Neural progenitor cell (in vitro differentiated cells): ENCODE measurements at places on chromosomes 5 and 9. TPM values are rescaled to one million over a fixed set of nuclear protein-coding genes. Genes with fewer than 3 reads are reported as not detected.

RASGRF2 gene
- total RNA-seq, result 0.15 and 0.40 TPM in 2 replicates

FLT4 gene
- 2.3 and 13.9 TPM in 2 replicates for total RNA-seq

DRD1 gene
- 0.09 TPM in 1 of 2 replicates, not detected in the other for total RNA-seq

FOXI1 gene
- 0.09 TPM in 1 of 2 replicates, not detected in the other for total RNA-seq

COL5A1 gene
- 6.1 and 14.2 TPM in 2 replicates for total RNA-seq

STPG3 gene
- not detected in 2 replicates for total RNA-seq

KIF20A gene
- total RNA-seq, result 128 and 158 TPM in 2 replicates

ADGRD2 gene
- total RNA-seq, result 0.13 and 0.43 TPM in 2 replicates

PCDHGA6 gene
- total RNA-seq, result 0.77 and 1.4 TPM in 2 replicates

SUB1 gene
- total RNA-seq, result 324 and 789 TPM in 2 replicates

DNA sequence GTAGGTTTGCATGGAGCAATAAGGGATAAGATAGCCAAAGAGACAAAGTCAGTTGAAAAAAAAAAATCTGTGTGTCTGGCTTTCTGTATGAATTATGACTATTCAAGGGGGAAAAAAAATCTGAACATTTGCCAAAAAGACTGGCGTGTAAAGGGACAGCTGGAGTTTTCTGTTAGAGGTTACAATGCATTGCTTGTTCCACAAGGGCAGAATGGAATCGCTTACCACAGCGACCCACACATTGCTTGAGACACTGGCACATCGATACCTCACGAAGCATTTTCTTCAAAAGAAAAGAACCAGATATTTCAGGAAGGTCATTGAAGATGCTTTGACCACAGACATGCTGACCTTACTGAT, 327.8 kb downstream of the TMEM167A start:
- H3K36me3 ChIP-seq, result peaks cover 3% of the 10 kb centered on the region
- no peak overlapping the region for H3K27ac ChIP-seq

DNA sequence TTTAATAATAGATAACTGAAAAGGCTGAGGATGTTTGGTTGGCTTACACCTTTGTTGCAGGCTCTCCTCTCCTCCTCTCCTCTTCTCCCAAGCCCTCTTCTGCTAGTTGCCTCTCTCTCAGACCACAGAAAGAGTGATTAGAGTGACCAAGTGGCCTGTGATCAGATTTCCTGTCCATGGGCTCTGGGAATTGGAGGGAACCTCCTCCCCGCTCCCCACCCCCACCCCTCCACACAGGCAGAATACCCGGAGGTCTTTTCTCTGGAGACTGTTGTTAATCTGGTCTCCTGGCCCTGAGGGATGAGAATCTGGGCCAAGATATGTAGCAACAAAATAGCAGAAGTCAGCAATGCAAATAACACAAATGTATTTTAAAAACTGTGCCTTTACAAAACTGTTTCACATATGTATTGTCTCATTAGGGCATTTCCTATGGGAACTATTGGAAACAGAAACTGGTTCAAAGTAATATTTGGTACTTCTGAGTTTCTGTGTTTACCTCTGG, 361.3 kb downstream of the NR2F1-AS1 start:
- peak overlapping the region; percentile 36 for H3K27ac ChIP-seq
- peak; percentile 30 for DNase-seq
- H3K36me3 ChIP-seq, result no peaks in the 10 kb centered on the region
- H3K4me1 ChIP-seq, result peaks cover 19% of the 10 kb centered on the region
- no peak overlapping the region for H3K4me3 ChIP-seq
- H3K27me3 ChIP-seq, result no peaks in the 10 kb centered on the region

- H3K27ac ChIP-seq, result no peak overlapping the region
- DNase-seq, result no peak
- peaks cover 8% of the 10 kb centered on the region for H3K4me1 ChIP-seq
- no peaks in the 10 kb centered on the region for H3K27me3 ChIP-seq
- no peaks in the 10 kb centered on the region for H3K36me3 ChIP-seq
- no peak overlapping the region for H3K4me3 ChIP-seq
Measured at GRCh38 chr5:99059685-99060084, 130.9 kb upstream of the CHD1 start.

GRCh38 chr9:117368684-117369230, 46.1 kb downstream of the ASTN2 start:
- no peak for DNase-seq
- H3K4me1 ChIP-seq, result peaks cover 20% of the 10 kb centered on the region
- no peaks in the 10 kb centered on the region for H3K27me3 ChIP-seq
- H3K4me3 ChIP-seq, result no peak overlapping the region

GRCh38 chr5:171601266-171601881, 181.9 kb downstream of the FGF18 start:
- no peaks in the 10 kb centered on the region for H3K36me3 ChIP-seq
- H3K27me3 ChIP-seq, result no peaks in the 10 kb centered on the region
- DNase-seq, result no peak
- no peak overlapping the region for H3K4me3 ChIP-seq
- no peaks in the 10 kb centered on the region for H3K4me1 ChIP-seq

GRCh38 chr5:14729448-14730385, 65.2 kb downstream of the OTULIN start:
- H3K4me3 ChIP-seq, result no peak overlapping the region
- H3K27ac ChIP-seq, result no peak overlapping the region
- H3K4me1 ChIP-seq, result peaks cover 28% of the 10 kb centered on the region
- DNase-seq, result peak; percentile 61
- H3K36me3 ChIP-seq, result no peaks in the 10 kb centered on the region
- no peaks in the 10 kb centered on the region for H3K27me3 ChIP-seq

- DNase-seq, result peak; percentile 19
- H3K36me3 ChIP-seq, result no peaks in the 10 kb centered on the region
- no peak overlapping the region for H3K27ac ChIP-seq
- H3K4me1 ChIP-seq, result no peaks in the 10 kb centered on the region
- H3K27me3 ChIP-seq, result no peaks in the 10 kb centered on the region
- no peak overlapping the region for H3K4me3 ChIP-seq
Measured at GRCh38 chr5:172044631-172045314, 38.3 kb upstream of the FBXW11 start.

DNA sequence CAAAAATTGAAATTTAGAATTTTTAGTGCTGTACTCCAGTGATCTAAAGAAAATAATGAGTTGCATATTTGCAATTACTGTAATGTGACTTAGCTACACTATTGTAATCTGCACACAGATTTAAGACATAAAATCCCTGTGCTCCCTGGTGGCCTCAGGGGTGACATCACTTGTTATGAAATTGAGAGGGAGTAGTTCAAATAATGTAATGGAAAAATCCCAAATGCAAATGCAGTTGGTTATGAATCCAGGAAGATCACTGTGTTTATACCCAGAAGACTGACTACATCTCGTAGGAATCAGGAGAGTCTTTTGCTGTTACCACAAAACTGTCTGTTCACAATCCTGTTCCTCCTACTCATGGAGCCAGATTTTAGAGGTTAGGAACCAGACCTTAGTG, 178.7 kb upstream of the FBXL17 start:
- DNase-seq, result no peak
- H3K36me3 ChIP-seq, result no peaks in the 10 kb centered on the region
- no peaks in the 10 kb centered on the region for H3K27me3 ChIP-seq
- H3K27ac ChIP-seq, result no peak overlapping the region
- no peak overlapping the region for H3K4me3 ChIP-seq
- no peaks in the 10 kb centered on the region for H3K4me1 ChIP-seq

- H3K36me3 ChIP-seq, result peaks cover 7% of the 10 kb centered on the region
- H3K4me1 ChIP-seq, result no peaks in the 10 kb centered on the region
- DNase-seq, result peak; percentile 27
- no peak overlapping the region for H3K27ac ChIP-seq
- H3K4me3 ChIP-seq, result no peak overlapping the region
- no peaks in the 10 kb centered on the region for H3K27me3 ChIP-seq
Measured at GRCh38 chr5:41748631-41749030, 121.6 kb downstream of the OXCT1 start.

DNA sequence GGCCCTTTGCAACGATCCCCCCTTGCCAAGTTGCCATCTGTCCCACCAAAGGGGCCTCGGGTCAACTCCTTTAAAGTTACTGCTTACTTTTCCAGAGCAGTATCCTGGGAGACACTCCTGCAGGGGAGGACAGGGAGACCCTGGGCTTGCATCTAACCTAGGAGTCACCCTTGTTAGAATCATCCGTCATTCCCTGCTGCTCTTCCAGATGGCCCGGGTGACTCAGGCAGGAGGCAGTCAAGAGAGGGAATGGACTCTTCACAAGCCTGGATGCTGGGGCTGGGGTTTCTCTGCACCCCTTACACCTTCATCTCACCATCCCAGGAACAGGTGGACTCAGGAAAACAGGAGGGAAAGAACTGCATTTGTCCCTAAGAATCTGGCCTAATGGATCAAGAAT, 175.6 kb downstream of the GABBR2 start:
- H3K27me3 ChIP-seq, result no peaks in the 10 kb centered on the region
- DNase-seq, result no peak
- no peaks in the 10 kb centered on the region for H3K4me1 ChIP-seq
- H3K4me3 ChIP-seq, result no peak overlapping the region
- no peaks in the 10 kb centered on the region for H3K36me3 ChIP-seq

- no peaks in the 10 kb centered on the region for H3K27me3 ChIP-seq
- no peaks in the 10 kb centered on the region for H3K4me1 ChIP-seq
- no peak for DNase-seq
- no peak overlapping the region for H3K4me3 ChIP-seq
Measured at GRCh38 chr5:32225445-32225844, 51.3 kb upstream of the GOLPH3 start.

DNA sequence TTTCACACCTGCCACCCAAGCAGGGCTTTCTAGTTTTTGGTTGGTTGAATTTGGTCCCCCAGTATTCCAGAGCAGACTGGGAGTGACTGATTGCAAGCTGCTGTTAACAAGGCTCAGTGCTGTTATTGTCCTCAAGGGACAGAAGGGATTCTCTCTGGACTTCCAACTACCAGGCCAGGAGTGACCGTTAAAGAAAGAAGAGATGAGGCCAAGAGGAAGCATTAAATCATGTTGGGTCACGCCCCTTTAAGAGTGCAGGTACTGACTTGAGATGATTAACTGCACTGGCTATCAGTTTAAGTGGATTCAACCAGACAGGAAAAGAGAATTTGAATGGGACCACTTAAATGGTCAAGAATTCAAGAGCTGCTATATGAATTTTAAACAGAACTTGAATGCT, 220.8 kb upstream of the PCSK5 start:
- no peaks in the 10 kb centered on the region for H3K36me3 ChIP-seq
- DNase-seq, result peak; percentile 28
- no peak overlapping the region for H3K4me3 ChIP-seq
- H3K27me3 ChIP-seq, result no peaks in the 10 kb centered on the region
- H3K27ac ChIP-seq, result no peak overlapping the region

DNA sequence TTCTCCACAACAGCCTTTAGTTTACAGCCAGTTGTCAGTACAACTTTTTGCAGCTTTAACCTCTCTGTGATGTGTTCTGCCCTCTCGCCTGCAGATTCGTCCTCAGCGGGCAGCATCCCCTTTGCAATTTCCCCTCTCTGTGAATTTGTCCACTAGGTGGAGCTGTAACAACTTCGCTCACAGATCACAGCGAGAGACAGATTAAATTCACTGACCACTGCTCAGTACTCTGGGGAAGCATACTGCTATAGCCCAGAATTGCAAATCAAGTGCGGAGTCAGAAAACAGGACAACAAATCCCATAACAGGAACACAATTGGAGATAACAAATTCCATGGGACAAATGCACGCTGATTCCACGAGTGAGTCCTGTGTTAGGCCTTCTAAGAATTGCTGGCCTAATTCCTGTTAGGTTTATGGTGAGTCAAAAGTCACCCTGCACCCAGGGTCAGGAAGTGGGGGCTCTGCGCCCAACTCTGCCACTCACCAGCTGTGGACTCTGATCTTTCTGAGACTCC, 2124.9 kb downstream of the MAT2B start:
- H3K27ac ChIP-seq, result no peak overlapping the region
- peak; percentile 86 for DNase-seq
- H3K4me3 ChIP-seq, result no peak overlapping the region
- peaks cover 21% of the 10 kb centered on the region for H3K4me1 ChIP-seq
- H3K36me3 ChIP-seq, result no peaks in the 10 kb centered on the region

DNA sequence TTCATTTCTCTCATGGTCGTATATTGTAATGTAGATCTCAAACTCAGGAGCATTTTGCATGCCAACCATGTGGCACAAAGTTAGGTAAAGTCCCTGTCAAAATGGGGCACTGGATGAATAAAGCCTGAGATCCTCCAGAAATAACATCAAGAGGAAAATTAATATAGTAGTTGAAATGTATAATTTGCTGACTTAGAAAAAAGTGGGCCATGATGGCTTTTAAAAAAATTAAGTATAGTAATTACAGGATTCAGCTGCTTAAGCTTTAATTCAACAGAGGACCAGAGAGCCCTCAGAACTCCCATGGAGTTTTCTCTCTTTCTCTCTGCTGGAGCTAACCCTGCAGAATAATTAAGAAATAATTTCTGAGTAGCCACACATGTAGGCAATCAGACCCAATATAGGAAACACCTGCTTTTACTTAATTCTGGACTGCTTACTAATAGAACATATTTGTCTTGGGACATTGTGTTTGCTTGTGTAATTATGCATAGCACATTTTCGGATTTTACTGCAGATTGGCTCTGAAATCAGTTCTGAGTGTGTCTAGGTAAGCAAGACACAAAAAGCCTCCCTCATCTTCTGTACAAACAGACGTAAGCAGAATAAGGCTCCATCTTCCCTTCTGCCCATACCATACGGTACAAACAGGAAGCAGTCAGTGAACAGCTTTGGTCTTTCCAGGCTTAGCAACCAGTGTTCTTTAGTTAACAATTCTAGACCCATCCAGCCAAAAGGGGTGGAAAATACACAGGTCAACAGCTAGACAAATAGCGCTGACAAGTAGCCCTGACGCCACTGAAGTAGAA, 26.5 kb upstream of the PCSK1 start:
- no peak overlapping the region for H3K27ac ChIP-seq
- H3K27me3 ChIP-seq, result no peaks in the 10 kb centered on the region
- DNase-seq, result no peak
- H3K36me3 ChIP-seq, result no peaks in the 10 kb centered on the region
- peaks cover 3% of the 10 kb centered on the region for H3K4me1 ChIP-seq
- no peak overlapping the region for H3K4me3 ChIP-seq

GRCh38 chr5:93915142-93915553, 173.7 kb upstream of the POU5F2 start:
- no peaks in the 10 kb centered on the region for H3K27me3 ChIP-seq
- peak; percentile 70 for DNase-seq
- no peak overlapping the region for H3K4me3 ChIP-seq
- no peaks in the 10 kb centered on the region for H3K36me3 ChIP-seq
- no peaks in the 10 kb centered on the region for H3K4me1 ChIP-seq
- no peak overlapping the region for H3K27ac ChIP-seq

- H3K4me3 ChIP-seq, result no peak overlapping the region
- H3K27ac ChIP-seq, result peak overlapping the region; percentile 37
- H3K36me3 ChIP-seq, result no peaks in the 10 kb centered on the region
- peaks cover 7% of the 10 kb centered on the region for H3K4me1 ChIP-seq
Measured at GRCh38 chr9:98146101-98146991, 27.3 kb upstream of the TRIM14 start.

- DNase-seq, result no peak
- H3K4me1 ChIP-seq, result peaks cover 5% of the 10 kb centered on the region
- no peak overlapping the region for H3K4me3 ChIP-seq
- H3K36me3 ChIP-seq, result no peaks in the 10 kb centered on the region
Measured at GRCh38 chr9:33099754-33100153, 23.3 kb upstream of the SMU1 start.

- H3K27me3 ChIP-seq, result no peaks in the 10 kb centered on the region
- no peak overlapping the region for H3K4me3 ChIP-seq
- no peaks in the 10 kb centered on the region for H3K36me3 ChIP-seq
- no peak overlapping the region for H3K27ac ChIP-seq
Measured at GRCh38 chr9:20219437-20219836, 402.9 kb downstream of the MLLT3 start.
